Stimulated activated CD8-positive, alpha-beta memory T cell treated with anti-CD3 and anti-CD28 coated beads, Interleukin-15, amount 100 ng/mL, for 48 hours (primary cell): ENCODE measurements at places on chromosomes 13 and 19.

GRCh38 chr19:8138201-8138600 is 11.2 kb downstream of the FBN3 start:
- no peak for DNase-seq

GRCh38 chr13:98097749-98098148 is 45.1 kb upstream of the FARP1 start:
- no peak for DNase-seq

DNA sequence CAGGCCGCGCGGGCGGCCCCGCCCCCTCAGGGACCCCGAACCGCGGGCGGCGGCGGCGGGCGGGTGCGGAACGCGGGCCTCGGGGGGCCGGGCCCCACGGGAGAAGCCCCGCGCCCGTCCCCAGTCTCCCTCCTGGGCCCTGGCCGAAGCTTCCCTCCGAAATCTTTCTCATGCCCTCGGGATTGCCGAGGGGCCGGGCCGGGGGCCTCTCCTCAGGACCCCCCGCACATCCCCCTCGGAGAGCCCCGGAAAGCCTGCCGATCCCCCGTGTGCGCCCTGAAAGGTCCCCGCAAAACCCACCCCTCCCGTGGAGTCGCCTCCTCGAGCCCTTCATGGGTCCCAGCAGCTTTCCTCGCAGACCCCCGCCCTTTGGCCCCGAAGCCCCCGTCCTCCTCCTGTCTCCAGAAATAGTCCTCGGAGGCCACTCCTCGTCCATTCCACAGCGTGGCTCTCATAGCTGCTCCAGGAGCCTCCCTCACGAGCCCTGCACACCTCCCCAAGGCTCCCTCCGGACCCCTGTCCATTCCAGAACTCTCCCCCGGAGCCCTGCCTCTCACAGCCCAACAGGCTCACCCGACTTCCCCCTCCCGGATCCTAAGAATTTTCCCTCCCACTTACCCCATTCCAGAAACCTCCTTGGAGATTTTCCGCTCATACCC is 555 bp downstream of the SAMD4B start:
- DNase-seq = no peak

- DNase-seq = no peak
These were observed 181.8 kb downstream of the TBC1D4 start for GRCh38 chr13:75299913-75300862.

DNA sequence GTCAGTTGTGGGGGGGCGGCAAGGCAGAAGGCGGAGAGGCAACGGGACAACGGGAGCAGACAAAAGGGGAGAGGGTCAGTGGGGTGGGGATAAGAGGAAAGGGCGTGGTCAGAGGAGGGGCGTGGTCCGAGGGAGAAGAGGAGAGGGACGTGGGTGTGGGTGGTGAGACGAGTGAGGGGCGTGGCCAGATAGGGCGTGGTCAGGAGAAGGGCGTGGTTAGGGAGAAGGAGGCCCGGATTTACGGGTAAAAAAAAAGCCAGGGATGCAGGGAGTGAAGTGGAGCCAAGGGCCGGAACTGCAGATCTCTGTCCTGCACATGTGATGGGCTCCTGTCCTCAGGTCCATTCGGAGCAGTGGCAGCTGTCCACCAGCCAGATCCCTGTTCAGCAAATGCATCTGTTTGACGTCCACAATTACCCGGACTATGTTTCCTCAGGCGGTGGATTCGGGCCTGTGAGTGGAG is 21.5 kb downstream of the CPT1C start:
- DNase-seq = no peak

GRCh38 chr13:36717966-36718545 is 44.2 kb downstream of the SERTM1 start:
- no peak for DNase-seq

DNA sequence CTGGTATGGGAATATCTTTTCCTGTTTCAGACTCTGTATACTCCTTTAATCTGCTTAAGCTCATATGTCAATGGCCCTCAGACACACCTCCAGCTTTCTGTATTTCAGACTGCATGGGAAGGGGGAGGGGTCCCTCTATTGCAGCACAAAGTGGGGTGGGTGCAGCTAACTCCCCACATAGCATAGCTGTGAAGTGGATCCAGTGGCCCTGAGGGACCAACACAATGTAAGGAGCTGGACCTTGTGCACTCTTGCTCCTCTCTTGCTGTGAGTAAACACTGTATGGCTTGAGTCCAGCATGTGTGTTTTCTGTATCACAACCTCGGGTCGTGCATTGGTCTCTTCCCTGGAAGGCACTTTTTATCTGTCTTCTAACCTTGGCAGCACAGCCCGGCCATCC is 669.9 kb downstream of the PCDH9 start:
- DNase-seq = no peak

DNA sequence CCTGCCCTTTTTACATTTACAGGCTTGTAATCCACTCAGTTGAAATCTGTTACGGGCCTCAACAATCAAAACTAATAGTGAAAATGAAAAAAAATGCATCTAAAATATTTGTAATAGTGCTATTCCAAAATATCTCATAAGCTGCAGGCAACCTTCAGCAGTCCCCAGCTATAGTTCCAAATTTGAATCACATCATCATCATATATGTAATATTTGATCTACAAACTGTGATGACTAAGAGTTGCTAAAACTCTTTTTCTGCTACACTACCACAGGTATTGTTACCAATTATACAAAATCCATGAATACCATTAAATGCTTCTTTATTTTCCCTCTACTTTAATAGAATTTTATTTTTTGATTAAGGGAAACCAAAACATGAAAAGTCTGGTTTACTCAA is 121.4 kb upstream of the RFC3 start:
- no peak for DNase-seq

DNA sequence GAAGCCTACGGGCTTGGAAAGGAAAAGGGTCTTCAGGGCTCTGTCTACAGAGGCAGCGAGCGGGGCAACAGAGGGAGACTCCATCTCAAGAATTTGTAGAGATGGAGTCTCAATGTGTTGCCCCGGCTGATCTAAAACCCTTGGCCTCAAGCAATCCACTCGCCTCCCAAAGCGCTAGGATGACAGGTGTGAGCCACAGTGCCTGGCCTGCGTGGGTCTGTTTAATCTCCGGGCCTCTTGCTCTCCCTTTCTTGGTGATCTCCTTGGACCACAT is 8.1 kb downstream of the RPS9 start:
- DNase-seq = no peak

DNA sequence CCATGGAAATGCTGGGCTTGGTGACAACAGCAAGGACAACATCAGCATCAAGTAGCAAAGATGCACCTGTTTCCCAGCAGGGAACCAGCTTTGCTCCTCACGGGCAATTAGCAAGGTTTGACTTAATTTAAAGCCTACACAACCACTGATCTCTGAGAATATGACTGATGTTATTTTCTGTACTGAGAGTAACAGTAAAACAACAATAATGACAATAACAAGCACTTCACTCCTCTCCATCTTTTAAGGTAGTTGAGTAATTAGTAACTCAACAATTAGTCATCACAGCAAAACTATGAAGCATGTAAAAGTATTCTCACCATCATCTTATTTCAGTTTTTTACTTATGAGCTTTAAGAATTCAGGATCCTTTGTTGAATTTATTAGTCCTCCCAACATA is 37.3 kb downstream of the ENOX1 start:
- no peak for DNase-seq

GRCh38 chr19:4319067-4319718 is 14.8 kb downstream of the FSD1 start:
- no peak for DNase-seq

DNA sequence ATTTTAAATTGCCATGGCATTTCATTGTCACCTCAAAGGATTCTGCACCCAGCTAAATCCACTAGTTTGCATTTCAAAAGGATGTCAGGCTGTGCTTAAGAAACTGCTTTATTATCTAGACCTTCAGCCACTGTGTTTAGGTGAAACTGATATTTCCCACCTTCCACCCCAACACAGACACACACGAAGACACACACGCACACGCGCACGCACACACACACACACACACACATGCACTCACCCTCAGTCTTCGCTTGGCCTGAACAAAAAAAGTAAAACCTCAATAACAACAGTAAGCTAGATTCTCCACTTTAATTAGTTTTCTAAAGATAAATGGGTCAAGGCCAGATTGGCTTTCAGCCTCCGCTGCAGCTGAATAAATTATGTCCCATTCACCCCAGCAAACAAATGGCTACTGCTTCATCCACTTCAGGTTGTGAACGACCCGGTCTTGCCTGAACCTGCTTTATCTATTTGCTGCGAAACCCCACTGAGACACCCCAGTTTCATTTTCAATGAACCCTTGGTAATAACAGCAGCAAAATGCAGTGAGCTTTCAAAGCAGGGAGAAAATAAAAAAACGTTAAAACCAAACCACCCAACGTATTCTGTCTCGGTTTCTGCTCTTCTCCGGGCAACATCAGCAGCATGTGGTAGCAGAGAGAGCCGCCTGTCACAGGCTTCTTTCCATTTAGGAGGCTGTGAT is 166.8 kb downstream of the DCT start:
- no peak for DNase-seq

DNA sequence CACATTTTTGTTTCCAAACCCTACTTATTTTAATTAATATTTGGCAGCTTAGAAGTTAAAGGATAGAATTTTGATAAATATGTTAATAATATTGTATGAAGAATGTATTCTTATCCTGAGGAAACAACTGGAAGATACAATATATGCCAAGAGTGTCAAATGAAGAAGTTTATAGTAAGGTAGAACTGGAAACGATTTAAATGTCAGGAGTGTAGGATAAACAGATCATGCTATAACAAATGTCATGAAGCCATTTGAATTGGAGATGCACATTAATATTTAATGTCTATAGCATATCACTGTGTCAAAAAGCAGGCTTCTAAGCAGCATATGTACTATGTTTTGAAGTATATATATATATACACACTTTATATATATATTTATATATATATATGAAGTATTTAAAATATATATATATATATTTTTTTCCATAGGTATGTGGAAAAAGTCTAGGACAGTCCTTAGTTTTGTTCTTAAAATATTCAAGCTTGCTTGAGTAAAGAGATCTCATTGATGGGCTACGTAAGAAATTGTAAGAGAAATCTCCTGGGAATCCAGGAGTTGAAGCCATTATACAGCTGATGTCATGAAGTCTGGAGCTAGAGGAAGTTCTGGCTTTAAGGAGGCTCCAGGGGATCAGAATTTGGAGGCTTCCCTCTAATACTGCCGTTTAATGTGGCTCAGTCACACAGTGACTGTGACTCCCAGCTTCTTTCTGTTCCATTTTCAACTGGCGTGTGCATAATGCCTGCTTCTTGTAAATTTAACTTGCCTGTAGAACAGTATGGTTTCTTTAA is 79.9 kb upstream of the MYCBP2 start:
- no peak for DNase-seq

DNA sequence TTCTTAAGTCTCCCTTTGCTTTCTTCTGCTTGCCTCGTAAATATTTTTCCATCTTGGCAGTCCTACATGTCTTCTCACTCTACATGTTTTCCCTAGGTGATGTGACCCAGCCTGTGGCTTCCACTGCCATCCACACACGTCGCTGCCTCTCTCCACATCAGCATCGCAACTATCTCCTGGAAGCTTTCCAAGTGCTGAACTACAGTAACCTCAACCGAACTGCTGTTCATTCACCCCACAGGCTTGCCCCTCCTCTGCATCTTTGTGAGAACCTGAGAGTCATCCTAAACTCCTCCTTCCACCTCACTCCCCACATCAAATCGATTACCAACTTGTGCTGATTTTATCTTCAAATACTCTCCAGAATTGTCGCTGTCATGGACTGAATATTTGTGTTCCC is 41.2 kb upstream of the USPL1 start:
- DNase-seq = peak; percentile 14
